ENCODE measurements at places on chromosomes 7 and 10.
A peak's percentile ranks its signal among the peaks of the same experiment; 100 is the strongest.

DNA sequence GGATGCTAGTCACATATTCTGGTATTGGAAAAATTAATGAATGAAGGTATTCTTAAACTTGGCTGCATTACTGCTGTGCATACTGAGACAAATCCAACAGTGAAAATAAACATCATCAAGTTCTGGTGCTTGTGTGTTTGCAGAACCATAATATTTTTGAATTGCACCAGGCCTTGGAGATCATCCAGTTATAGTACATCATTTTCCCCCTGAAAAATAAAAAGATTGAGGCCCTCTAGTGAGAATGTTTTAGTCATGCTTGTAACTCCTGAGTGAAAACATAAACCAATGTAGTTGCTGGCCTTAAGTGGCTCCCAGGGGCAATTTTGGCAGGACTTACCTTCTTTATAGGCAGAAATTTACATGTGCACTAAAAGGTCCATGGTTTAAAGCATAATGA lies 218.8 kb upstream of the TMEM229A start:
- no peak for DNase-seq

GRCh38 chr7:36306222-36306621 lies 83.4 kb upstream of the ANLN start:
- no peak for DNase-seq

DNA sequence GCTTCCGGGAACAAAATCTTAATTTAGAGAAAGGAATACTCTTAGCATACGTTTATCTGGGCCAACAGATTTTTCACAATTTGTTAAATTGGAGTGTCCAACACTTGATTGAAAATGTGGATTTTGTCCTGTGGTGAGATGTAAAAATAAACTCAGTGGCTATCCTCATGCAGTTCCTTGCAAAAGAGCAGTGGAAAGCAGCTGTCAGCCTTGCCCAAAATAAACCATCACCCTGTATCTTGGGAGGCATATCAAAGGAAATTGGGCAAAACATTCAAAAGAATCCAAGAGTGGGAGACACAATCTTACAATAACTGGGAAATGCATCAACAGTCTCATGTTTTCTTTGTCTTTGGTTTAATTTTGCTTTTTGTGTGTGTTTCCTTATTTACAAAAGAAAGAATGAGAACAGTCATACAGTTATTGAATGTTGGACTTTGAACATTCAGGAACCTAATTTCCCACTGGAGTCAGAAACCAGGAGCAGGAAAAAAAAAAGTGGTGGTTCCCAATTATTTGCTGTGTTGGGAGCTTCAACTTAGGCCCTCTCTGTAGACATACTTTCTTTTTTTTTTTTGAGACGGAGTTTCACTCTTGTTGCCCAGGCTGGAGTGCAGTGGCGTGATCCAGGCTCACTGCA lies 44.4 kb upstream of the DGKI start:
- no peak for DNase-seq

DNA sequence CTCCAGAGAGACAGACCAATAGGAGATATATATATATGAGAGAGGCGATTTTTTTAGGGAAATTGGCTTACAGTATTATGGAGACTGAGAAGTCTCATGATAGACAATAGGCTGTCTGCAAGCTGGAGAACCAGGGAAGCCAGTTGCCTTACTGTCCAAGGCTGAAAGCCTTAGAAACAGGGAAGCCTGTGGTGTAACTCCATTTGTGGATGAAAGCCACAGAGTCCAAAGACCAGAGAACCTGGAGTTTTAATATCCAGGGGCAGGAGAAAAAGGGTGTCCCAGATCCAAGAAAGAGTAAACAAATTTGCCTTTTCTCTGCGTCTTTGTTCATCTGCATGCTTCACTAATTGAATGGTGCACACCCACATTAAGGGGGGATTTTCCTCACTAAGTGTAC lies 71.6 kb upstream of the TEX47 start:
- no peak for DNase-seq

DNA sequence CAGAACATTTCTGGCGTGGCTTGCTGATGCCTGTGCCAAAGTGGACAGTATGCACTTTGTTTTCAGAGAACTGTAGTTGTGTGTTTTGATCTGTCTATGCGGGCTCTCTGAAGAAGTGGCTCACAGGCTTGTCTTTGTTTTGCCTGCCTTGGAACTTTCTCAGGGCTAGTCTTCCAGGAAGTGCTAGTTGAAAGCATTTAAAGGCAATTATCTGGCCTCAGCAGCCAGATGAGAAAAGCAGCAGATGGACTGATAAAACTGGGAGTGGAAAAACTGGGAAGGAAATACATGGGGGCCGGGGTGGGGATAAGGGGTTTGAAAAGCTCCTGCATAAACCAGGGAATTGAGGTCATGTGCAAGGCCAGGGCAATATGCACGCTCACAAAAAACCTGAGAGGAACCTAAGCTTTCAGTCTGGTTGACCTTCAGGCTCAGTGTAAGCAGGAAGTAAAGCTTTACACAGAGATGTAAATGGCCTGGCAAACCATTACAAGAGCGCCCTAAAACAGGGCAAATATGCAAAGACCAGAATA lies 94.5 kb downstream of the ZNF33B start:
- no peak for DNase-seq

GRCh38 chr7:139060695-139061237 lies 24.9 kb upstream of the ZC3HAV1L start:
- no peak for DNase-seq

- DNase-seq, result no peak
Observed at GRCh38 chr10:23157239-23157681, 34.9 kb upstream of the PTF1A start.

DNA sequence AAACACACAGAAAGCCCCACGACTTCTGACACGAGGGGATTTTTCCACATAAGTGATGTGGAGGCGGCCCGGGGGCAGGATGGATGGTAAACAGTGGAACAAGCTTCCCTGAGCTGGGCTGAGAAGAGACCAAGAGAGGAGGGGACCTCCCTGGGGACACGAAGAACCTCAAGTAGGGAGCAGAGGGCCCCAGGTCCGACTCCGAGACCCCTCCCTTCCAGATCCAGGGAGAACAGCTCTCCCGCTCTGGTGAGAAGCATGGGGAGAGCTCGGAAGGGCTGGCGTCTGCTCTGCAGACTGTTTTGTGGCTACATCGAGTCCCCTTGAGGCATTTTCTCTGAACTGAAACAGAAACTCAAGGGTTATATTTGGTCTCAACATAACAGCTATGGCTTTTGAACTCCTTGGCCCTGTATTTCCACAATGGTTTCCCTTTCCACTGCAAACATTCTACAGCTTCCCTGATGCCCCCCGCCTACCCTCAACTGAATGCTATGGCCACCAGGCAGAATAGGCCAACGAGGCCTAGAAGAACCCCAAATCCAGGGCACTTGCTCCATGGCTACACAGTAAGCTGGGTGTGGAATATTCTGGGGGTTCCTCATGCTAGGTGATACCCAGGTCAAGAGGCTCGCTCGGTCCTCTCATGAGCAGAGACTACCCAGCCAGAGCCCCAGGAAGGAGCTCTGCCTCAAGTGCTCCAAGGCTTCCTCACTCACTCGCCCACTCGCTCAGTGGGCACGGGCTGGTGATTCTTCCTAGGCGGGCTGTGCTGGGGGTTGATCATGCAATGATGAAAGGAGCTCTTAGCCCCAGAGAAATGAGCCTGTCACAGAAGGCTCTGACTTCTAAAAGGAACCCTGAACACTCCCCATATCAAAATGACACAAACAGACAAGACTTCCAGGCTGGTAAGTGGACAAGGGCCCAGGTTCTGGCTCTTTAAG lies 47.5 kb downstream of the FAM53B start:
- peak; percentile 56 for DNase-seq

DNA sequence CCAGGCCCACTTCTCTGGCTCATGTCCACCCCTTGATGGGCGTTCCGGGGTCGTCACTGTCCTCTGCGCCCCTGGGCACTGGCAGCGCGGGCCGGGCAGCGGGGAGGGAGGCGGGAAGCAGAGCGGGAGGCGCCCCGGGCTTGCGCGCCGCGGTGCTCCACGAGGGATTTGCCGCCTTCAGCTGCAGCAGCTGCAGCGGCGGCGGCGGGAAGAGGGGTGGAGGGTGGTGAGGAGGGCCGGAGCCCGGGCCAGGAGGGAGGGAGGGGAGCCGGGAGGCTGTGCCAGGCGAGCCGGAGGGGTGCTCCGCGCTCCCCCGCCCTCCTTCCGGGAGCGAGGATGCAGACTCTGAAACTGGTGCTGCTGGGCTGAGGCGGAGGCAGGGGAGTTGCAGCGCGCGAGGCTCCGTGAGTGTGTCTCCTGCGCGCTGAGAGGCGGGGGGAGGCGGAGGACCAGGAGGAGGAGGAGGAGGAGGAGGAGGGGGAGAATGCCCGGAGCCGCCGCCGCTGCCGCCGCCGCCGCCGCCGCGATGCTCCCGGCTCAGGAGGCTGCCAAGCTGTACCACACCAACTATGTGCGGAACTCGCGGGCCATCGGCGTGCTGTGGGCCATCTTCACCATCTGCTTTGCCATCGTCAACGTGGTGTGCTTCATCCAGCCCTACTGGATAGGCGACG lies at the start of gene LHFPL3:
LHFPL3 (plus strand) TSS at position 308 of the 674 bp plus-strand sequence.
- no peak for DNase-seq

DNA sequence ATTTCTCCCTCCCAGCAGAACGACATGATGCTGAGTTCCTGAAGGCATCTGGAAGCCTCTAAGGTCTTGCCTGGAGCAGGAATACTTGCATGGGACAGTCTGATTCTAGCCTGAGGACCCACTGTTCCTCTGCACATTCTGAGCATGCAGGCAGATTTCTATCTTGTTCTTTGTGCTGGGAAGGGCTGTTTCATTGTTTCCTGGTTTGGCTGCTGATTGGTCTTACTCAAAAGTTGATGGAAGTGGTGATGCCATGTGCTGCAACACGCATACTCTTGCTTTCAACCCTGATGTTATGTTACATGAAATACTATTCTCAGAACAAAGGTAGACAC lies 307.0 kb downstream of the GATA3 start:
- DNase-seq, result no peak

GRCh38 chr7:73892003-73892999 lies 31.3 kb downstream of the TMEM270 start:
- no peak for DNase-seq

DNA sequence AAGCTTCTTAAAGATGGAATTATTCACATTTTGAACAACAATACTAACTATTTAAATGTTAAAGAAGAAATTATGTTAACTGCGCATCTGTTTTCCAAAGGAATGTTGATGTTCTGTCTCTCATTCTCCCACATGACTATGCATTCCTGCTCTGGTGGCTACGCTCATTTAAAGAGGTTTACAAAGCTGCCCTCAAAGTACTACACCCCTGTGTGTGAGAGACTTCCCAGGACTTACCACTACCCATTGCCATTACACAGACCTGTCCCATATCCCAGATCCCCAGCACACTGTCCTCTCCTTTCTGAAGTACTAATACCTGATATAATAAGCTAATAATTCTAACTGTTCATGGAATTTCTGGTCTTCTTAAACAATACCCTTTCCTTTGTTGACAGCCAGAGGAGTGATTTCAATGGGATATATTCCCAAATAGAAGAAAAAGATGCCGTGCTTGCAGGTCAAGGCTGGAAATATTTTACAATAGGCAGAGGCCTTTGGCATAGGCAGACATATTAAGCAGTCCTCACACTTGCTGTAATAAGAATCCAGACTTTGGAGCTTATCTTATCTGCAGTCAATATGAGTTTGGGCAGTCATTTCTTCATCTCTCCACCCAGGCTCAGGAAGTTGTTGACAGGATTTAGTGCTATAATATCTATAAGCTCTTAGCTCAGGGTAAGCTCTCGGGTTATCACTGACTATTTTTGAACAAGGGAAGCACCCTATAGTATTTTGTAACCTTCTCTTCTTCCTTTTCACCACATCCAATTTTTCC lies 12.2 kb downstream of the LIPF start:
- no peak for DNase-seq

- DNase-seq, result peak; percentile 68
Observed at GRCh38 chr10:132388891-132389432, 8.0 kb upstream of the PWWP2B start.

- no peak for DNase-seq
Observed at GRCh38 chr7:51226063-51226755, 90.4 kb downstream of the COBL start.

- no peak for DNase-seq
Observed at GRCh38 chr7:91013078-91013477, 251.2 kb upstream of the FZD1 start.

GRCh38 chr7:50564640-50565558 lies at the start of gene DDC:
Gene DDC (minus strand): TSS chr7:50565405. CDS start chr7:50544085, 21,320 bp downstream.
- DNase-seq, result no peak

- DNase-seq, result no peak
Observed at GRCh38 chr10:2908851-2909630, 158.3 kb upstream of the PFKP start.

DNA sequence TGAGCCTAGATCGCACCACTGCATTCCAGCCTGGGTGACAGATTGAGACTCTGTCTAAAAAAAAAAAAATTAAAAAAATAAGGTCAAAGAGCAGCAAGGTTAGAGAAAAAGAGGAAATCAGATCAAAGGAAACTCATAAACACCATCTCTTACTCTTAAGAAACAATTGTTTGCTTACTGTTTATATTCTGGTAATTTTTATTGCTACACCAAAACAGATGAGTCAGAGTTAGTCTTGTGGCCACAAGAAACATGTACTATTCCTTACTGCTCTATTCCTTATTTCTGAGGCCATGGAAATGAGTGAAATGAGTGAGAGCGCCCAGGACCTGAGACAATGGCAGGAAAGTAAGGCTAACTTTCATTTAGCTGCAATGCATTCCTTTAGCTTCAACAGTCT lies 387.3 kb downstream of the HPSE2 start:
- peak; percentile 5 for DNase-seq

GRCh38 chr10:96468845-96469244 lies 44.9 kb downstream of the TLL2 start:
- no peak for DNase-seq

- DNase-seq, result peak; percentile 76
Observed at GRCh38 chr10:11245095-11245479, 227.4 kb downstream of the CELF2 start.

- no peak for DNase-seq
Observed at GRCh38 chr10:70677620-70678249, 5.4 kb downstream of the ADAMTS14 start.

DNA sequence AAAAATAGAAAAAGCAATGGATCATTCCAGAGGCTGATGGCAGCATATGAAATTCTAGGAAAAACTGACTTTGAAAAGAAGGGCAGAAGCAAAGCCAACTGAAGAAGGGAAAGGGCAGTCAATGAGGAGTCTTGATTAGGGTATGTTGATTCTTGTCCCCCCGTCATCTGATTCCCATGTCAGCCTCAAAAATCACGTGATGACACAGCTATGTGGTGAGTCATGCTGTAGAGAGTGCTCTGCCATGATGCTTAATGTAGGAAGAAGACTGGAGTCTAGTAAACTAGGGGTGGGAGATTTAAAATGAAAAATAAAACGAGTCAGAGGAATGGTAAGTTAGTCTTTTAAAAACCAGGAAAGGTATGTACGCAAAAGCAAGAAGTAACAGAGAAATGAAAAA lies 3.9 kb upstream of the POU6F2 start:
- no peak for DNase-seq

- no peak for DNase-seq
Observed at GRCh38 chr10:89214566-89215165, 7.5 kb upstream of the CH25H start.

GRCh38 chr10:20271490-20271889 lies 455.3 kb downstream of the PLXDC2 start:
- DNase-seq, result no peak
